ELF-1 (cell line): ENCODE measurements at places on chromosomes 12 and 14.

- DNase-seq, result no peak
These were observed 233.0 kb downstream of the SLC41A2 start for GRCh38 chr12:104724992-104725585.

- DNase-seq, result no peak
These were observed 65.2 kb upstream of the MANSC4 start for GRCh38 chr12:27845187-27845586.

- peak; percentile 40 for DNase-seq
These were observed 16.6 kb upstream of the TBX3 start for GRCh38 chr12:114700392-114701103.

- DNase-seq, result no peak
These were observed 344.2 kb upstream of the FKBP4 start for GRCh38 chr12:2450553-2450952.

DNA sequence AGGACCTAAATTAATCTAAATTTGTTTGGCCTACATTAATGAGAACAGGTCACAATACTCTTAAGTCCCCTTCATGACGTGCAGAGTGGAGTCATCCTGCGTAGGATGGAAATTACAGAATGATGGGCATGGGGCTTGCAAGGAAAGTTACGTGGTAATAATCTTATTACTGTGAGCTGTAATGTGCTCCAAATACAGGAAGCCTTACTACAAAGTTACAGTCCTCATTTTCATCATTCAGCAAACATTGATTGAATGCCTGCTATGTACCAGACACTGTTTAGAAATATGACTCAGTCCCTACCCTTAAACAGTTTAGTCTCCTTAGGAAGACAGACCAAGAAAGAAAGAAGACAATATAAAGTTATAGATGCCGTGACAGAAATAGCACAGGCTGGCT lies 9.4 kb downstream of the HIGD1C start:
- no peak for DNase-seq

DNA sequence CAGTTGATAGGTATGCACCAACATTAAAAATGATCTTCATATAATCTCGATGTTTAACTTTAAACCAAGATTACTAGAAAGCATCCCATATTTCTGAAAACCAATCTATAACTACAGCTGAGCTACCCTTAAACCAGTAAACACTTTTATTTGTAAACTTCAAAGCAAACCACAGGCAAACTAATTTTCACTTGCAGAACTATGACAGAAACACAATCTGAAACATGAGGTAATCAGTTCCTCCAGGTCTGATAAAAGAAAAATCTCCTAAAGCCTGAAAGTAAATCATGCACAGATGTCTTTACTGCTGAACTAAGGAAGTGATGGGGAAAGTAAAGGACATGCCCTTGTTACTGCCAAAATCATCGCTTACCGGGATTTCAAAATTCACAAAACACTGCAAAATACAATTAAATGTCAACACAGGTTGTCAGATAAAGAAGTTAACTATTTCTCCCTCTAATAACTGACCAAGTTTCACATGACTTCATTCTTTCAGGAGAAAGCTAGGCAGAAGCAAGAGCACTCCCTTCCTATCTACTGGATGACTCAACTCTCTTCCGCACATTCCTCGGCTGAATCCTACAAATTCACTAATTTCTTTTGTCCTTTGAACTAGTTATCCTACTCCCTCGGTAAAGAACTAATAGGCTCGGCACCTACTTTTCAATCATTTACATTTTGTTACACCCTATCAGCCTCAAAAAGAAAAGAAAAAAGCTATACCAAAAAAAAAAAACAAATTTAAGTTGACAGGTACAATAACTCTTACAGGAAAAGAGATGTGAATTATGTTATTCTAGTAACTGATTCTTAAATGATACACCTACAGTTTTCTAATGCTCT lies 1.4 kb downstream of the EEA1 start:
- DNase-seq, result no peak

- DNase-seq, result no peak
These were observed 322 bp downstream of the SLC39A9 start for GRCh38 chr14:69398818-69399210.

DNA sequence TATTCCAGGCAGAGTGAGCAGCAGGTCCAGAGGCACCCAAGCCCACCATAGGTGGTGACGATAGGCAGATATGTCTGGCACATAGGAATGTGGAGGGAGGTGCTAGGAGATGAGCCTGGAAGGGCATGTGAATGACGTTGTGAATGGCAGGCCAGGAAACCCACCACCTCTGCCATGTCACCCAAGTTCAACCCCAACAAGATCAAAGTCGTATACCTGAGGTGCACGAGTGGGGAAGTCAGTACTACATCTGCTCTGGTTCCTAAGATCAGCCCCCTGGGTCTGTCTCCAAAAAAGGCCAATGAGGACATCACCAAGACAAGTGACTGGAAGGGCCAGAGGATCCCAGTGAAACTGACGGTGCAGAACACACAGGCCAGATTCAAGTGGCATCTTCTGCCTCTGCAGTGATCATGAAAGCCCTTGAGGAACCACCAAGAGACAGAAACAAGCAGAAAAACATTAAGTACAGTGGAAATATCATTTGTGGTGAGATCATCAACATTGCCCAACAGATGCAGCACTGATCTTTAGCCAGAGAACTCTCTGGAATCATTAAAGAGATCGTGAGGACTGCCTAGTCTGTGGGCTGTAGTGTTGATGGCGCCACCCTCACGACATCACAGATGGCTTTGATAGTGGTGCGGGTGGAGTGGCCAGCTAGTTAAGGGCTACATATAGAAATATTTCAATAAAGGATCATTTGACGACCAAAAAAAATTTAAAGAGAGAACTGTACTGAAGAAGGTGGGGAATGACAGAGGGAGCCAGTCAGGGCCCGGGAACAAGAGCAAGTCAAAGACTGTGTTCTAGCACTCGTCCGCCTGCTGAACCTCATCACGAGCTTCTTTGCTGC lies 99.7 kb downstream of the ZFP36L1 start:
- DNase-seq, result no peak

- DNase-seq, result no peak
These were observed 55.9 kb downstream of the LRP6 start for GRCh38 chr12:12210983-12211382.

- no peak for DNase-seq
These were observed 37.8 kb downstream of the LLPH start for GRCh38 chr12:66092559-66093269.

DNA sequence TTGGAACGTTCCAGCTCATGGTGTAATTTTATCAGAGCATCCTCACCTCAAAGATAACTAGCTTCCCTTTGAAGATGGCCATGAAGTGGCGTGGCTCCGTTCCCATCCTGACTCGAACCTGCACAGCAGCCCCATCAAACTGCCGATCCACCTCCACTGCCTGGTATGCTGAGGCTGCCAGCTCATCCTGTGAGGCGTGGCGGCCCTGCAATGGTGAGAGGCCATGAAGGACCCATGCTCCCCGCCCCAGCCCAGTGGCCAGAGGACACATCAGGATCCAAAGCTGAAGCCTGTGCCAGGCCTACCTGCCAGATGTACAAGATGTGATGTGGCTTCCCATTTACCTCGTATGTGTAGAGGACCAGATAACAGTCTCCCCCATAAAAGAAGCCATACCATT lies 11.2 kb downstream of the AVIL start:
- no peak for DNase-seq

- no peak for DNase-seq
These were observed 9.8 kb downstream of the FIGNL2 start for GRCh38 chr12:51838762-51839161.

- DNase-seq, result no peak
These were observed 380.2 kb downstream of the TMEM132D start for GRCh38 chr12:129523621-129524020.

DNA sequence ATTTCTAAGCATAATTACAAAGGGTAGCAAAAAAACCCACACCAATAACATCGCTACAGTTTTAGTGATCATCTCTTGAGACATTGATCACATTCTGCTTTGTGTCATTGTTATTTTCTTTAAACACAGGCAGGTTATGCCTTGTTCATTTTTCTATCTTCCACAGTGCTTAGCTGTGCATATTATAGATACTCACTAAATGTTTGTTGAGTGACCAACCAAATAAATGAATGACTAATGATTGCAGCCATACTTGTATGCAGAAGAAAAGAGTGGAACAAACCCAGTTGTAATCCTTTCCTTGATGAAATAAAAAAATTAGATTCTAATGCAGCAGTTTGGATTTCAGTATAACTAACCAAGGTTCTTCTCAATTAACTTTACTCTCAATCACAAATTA lies 81.0 kb upstream of the RASSF8 start:
- no peak for DNase-seq

DNA sequence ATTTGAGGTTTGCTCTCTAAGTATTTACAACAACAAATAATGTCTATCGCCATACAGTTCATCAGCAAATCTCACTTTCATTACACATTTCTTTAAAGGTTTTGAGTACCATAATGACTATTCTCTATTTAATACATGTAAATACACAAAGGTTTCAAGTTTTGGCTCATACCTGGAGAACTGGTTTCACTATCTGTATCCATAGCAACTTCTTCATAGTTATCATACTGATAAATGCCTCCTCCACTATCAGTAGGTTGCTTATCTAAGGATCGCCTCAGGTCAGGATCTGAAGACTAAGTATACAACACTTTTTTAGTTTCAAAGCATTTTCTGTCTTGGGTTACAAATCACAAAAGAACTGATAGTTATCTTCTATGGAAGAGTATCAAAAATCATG lies 21.4 kb downstream of the ZFC3H1 start:
- DNase-seq, result no peak

DNA sequence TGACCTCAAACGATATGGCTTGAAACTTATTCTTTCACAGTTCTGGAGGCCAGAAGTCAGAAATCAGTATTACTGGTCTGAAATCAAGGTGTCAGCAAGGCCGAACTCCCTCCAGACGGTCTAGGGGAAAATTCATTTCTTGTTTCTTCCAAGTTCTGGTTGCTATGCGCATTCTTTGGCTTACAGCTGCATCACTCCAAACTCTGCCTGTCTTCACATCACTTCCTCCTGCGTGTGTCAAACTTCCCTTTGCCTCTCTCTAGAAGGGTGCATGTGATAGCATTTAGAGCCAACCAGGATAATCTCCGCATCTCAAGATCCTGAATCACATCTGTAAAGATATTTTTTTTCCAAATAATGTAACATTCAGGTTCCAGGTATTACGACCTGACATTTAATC lies 62.8 kb downstream of the DENND5B start:
- no peak for DNase-seq

DNA sequence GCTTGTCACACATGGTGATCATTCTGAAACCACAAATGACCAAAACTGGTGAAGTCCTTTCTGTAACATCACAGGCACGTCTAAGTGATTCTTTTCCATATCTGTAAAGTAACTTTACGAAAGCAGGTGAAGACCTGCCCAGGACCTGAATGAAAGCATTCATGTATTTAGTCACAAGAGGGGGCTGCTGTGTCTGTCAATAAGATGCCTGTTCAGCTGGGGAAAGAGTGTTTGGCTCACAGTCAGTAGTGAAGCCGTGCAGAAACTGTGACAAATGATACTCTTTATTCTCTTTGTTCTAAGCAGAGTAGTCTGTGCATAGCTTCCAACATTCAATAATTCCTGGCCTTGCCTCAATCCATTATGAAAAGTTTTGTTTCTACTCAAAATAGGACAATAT lies 373.5 kb upstream of the OR4E1 start:
- DNase-seq, result no peak

GRCh38 chr12:57474862-57475261 lies 4.8 kb downstream of the ARHGAP9 start:
- DNase-seq, result no peak

DNA sequence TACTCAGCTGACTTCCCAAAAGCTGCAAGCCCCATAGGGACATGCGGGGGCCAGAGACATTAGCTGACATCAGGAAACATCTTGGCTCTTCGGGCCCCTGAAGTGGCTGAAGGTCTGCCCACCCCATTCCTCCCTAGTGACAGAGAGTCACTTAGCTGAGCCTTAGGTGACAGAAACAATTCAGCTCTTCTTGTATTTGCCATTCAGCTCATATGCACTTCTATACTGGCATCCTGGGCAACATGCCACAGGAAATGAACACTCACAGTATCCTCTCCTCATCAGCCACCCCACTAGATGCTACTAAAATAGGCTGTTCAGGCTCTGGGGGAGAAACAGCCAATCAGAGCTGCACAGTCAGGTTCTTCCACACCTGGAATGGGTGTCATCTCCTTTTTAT lies 3.4 kb downstream of the DCTN2 start:
- no peak for DNase-seq

DNA sequence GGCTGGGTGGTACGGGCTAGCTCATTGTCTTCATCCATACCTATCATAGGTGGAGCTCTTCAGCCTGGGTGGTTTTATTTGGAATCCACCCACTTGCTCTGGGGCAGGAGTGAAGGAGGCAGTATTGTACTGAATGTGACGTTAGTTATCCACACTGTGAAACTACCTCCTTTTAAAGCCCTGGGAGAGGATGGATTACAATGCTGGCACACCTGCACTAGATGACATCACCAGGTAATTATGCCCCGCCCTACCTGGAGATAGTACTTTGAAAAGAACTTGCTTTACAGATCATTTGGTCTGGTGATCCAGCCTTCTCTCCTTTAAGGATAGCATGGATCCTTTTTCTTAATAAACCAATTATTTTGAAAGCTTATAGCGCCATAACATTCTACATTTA lies 78.0 kb downstream of the B4GALNT3 start:
- DNase-seq, result no peak

DNA sequence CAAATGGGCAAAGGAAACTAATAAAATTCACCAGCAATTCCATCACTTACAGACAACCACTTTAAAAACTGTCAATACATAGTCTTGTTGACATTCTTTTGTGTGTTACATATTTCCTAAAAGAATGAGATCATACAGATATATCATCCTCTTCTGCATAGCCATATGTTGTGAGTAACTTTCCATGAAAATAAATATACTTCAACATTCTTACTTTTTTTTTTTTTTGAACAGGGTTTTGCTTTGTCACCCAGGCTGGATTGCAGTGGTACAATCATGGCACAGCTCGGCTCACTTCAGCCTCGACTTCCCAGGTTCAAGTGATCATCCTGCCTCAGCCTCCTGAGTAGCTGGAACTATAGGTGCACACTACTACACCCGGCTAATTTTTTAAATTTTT lies 20.9 kb downstream of the ZC2HC1C start:
- no peak for DNase-seq

DNA sequence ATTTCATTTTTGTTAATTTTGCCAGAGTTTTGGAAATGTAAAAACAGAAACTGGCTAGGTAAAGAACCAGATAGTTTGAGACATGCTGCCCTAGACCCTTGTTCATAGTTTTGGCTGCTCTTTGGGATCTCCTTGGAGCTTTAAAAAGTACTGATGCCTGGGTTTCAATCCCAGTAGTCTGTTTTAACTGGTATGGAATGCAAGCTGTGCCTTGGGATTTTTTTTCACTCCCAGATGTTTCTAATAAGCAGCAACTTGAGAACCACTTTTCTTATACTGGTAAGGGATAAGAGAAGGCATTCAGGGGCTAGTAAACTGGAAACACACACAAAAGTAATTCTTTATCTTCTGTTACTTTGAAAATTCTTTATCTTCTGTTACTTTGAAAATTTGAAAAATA lies 18.8 kb downstream of the SLC35F4 start:
- DNase-seq, result no peak
